ENCODE measurements at places on chromosomes 7 and 10.

GRCh38 chr10:49615213-49615612, 1.4 kb downstream of the CHAT start:
- no peak for DNase-seq

DNA sequence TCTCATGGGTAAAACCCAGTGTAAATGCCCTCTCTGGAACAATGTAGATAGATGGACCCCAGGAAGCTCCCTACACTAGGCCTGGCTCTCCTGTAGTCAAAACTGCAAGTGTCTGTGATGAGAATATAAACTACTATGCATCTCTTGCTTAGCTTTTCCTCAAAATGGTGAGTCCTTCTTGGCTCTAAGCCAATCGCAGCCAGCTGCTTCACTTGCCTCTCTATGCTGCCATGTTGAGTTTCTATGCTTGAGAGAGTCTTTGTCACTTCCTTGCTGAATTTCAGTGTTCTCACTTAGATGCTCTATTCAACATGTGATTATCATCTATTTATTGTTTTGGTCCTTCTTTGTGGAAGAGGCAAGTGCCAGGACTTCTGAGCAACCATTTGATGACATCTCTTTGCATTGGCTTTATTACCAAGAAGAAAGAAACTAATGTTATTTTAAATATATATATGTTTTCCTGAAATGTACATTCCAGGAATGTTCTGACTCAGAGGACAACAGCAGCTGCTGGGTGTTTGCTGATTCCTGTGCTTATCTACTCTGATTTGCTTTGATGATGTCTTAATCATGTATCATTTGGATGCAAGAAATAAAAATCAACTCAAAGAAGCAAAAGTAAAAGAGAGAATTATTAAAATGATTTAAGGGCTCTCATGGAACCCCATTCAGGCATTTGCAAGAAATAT, 16.6 kb downstream of the TAS2R40 start:
- no peak for DNase-seq

GRCh38 chr7:1812509-1813393, 142.7 kb downstream of the ELFN1 start:
- DNase-seq = no peak

DNA sequence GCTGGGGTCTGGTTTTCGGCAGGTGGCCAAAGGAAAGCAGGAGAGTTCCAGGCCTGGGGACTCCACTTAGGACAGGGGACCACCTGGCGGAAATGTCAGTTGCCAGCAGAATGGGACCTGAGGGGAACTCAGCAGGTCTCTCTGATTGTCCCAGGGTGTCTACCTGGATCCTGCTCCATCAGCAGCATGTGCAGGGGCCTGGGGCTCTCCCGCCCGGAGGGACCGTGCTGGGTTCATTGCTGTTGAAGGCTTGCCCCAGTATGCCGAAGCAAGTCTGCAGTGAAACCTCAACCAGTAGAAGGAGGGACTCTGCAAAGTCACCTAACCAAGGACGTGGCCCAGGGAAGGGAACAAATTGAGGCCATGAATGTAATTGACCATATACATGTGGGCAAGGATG, 506.5 kb upstream of the MKI67 start:
- no peak for DNase-seq

DNA sequence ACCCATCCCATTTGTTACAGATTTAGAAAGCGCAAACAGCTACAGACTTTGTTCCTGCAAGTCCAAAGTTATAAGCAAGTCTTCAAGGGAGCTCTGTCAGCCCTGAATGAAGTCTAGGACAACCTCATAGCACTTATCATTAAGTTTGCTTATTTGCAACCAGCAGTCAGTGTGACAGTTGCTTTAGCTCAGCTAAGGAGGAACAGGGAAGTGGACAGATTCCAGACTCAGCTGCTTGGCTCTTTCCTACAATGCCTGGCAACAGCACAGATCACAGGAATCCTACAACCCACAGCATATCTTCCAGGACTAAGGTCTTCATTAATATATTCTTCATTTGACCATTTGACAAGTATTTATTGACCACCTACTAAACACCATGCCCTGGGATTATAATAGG, 17.4 kb upstream of the KIF5B start:
- no peak for DNase-seq

DNA sequence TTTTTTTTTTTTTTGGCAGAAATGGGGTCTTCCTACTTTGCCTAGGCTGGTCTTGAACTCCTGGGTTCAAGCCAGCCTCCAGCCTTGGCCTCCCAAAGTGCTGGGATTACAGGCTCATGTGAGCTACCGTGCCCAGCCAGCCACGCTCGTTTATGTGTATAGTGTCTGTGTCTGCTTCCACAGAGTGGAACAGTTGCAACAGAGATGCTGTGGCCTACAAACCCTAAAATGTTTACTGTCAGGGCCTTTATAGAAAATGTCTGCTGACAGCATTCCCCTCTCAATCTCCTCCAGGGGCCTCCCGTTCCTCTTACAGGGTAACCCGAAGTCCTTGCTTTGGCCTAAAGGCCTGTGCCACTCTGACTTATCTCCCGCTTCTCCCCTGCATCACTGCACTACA, 87.6 kb upstream of the LEP start:
- DNase-seq = no peak

GRCh38 chr10:14573666-14574261, 200.9 kb downstream of the FAM107B start:
- no peak for DNase-seq

DNA sequence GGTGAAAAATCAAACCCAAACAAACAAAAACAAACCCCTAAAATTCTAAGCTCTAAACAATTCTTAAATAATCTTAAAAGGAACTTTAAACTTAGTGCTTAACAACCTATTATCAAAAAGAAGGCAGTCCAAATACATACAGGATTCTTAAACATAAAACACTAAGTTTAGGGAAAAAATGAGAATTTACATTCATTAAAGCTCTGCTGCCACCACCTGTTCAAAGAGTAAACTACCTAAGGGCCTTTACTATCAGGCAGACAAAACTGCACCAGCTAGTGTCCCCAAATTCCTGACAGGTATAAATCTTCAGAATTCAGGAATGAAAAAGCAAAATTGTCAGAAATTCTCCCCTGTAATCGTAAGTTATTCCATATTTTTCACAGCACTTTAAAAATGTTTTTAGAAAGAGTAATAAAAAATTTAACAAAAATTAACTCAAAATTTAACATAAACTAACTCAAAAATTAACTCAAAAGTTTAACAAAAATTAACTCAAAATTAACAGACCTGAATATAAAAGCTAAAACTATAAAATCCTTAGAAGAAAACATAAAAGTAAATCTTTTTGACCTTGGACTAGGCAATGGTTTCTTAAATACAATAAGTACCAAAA, 55.1 kb downstream of the PDZD8 start:
- no peak for DNase-seq

DNA sequence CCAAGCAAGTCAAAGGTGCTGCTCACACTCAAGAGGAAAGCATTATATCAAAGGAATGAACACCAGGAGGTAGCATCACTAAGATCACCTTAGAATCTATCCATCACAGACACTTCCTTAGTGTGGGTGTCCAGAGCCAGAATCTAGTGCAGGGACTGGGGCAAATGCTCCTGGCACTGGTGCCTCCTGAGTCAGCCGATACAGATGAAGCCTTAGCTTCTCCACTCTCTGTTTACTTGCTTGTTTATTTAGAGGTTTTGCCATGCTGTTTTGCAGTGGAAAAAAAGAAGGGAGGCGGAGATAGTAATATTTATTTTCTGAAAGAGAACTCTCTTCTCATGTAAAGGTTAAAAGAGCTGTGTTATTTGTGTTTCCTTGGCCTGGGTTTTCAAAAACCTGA, 303.1 kb downstream of the WDR11 start:
- DNase-seq = no peak

DNA sequence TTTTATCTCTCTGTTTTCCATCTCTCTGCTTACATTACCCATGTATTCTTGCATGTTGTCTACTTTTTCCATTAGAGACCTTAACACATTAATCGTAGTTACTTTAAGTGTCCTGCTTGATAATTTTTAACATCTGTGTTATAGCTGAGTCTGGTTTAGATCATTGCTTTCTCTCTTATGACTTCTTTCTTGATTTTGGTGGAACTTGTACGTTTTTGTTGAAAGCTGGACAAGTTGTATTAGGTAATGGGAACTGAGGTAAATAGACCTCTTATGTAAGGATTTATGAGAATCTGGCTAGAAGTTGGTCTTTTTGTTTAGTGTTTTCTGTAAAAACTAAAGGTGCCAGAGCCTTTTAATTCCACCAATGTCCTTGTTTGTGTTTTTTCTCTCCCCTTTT, 100.8 kb upstream of the LYZL2 start:
- DNase-seq = no peak

DNA sequence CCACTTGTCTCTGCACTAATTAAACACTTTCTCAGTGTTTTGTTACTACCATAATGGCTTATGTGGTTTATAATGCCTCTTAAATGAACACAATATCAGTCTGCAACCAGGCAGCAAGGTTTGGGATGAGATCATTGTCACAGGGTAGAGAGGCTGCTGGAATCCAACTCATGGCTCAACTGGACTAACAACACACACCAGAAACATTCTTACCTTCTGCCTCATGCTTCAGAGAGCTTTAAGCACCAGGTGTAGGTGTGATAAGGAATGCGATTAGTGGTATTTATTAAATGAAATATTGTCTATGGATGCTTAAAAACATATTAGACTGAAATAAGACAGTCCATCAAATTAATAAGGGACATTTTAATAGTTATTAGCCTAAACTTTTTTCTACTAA, 25.4 kb downstream of the PTF1A start:
- DNase-seq = no peak

DNA sequence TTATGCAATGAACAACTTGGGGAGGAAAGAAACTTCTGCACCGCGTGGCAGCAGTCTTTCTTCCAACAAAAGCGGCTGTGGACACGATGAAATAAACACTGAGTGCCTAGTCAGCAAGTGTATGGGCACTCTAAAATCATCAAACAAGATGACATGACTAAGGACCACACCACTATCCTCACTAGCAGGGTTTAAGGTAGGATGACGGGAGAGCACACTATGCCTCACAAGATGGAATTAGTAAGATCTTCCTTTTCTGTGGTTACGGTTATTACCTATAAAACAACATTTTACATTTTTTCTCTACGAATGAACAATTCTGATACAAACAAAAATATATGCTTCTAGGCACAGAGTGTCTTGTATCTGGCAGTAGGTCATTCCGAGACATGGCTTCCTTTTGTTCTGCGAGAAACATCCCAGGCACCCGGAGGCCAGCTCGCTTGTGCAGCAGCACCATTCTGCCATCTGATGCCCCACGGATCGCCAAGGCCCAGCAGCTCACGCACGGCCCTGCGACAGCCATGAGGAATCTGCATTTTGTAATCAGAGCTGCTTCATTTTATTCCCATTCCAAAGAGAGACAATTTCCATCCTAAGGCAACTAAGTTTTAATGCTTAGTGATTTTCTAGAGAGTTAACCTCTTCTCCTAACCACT, 54.1 kb upstream of the NCAPG2 start:
- DNase-seq = no peak

Data from activated T-cell treated with anti-CD3 and anti-CD28 coated beads for 4 hours (primary cell).